Vagina (tissue), 2 donors: ENCODE measurements at places on chromosomes 4 and X.
A peak's percentile ranks its signal among the peaks of the same experiment; 100 is the strongest.

DNA sequence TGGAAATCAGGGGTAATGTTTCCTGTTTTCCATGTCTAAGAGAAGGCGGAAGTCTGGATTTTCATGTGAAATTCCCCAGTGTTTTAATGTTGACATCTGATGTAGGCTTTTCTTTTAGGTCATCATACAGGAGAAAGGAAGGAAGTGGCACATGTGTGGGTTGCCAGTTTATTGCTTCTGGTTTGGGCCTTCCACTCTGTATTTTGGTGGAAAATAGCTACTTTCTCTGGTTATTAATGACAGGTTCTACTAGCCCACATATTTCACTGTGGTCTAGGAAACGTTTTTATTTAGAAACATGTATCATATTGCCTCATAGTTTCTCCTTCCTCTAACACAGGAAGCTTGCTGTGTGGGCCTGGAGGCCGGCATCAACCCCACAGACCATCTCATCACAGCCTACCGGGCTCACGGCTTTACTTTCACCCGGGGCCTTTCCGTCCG lies 7.2 kb downstream of the PDHA1 start:
- H3K36me3 ChIP-seq, result no peaks in the 10 kb centered on the region
- H3K4me1 ChIP-seq, result no peaks in the 10 kb centered on the region
- no peak overlapping the region for H3K27ac ChIP-seq
- no peak for DNase-seq
- H3K27me3 ChIP-seq, result no peaks in the 10 kb centered on the region
- H3K4me3 ChIP-seq, result no peak overlapping the region

- H3K27ac ChIP-seq, result no peak overlapping the region
- H3K4me3 ChIP-seq, result no peak overlapping the region
- no peaks in the 10 kb centered on the region for H3K36me3 ChIP-seq
- no peaks in the 10 kb centered on the region for H3K4me1 ChIP-seq
Observed at GRCh38 chr4:7435471-7436061, 836 bp upstream of the PSAPL1 start.

- H3K27me3 ChIP-seq, result no peaks in the 10 kb centered on the region
- no peak for DNase-seq
- H3K4me1 ChIP-seq, result peaks cover 10% of the 10 kb centered on the region
- H3K36me3 ChIP-seq, result no peaks in the 10 kb centered on the region
- no peak overlapping the region for H3K4me3 ChIP-seq
Observed at GRCh38 chr4:37757761-37758160, 68.7 kb upstream of the PGM2 start.

- H3K4me3 ChIP-seq, result no peak overlapping the region
- no peaks in the 10 kb centered on the region for H3K4me1 ChIP-seq
- H3K36me3 ChIP-seq, result no peaks in the 10 kb centered on the region
- DNase-seq, result no peak
- H3K27ac ChIP-seq, result no peak overlapping the region
Observed at GRCh38 chr4:106384878-106385277, 16.3 kb upstream of the GIMD1 start.

DNA sequence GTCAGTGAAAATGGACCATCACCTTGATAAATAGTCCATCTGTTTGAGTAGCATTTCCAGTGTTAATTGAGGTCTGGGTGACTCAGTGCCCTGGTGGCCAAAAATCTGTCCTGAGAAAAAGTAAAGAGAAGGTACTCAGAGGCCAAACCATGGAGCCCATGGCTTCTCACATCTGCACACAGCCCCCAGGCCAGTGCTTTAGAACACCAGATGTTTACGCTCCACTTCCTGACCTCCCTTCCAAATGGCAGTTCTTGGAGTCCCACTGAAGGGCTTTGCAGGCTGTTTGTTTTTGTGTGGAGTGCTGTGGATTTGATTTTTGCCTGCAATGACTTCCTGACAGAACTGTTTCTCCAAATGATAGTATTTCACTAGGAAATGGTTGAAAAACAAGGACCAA lies 60.2 kb upstream of the GPC4 start:
- H3K36me3 ChIP-seq, result no peaks in the 10 kb centered on the region
- H3K27me3 ChIP-seq, result no peaks in the 10 kb centered on the region
- no peak overlapping the region for H3K4me3 ChIP-seq
- no peak for DNase-seq
- no peaks in the 10 kb centered on the region for H3K4me1 ChIP-seq

DNA sequence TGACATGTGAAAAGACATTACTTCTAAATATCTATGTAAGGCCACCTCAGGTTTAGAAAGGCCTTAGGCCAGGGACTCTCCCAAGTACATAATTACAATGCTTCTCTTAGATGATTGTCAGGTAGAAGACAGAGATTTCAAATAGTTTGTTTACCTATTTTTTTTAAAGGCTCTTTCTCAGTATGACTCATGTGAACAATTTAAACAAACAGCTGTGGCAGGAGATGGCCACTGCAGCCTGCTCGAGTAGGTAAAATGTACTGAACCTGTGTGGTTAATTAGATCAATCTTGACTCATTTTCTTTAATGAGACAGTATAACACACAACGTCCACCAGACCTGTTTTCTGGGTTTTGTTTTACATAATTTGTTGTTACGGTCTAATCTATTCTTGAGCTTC lies 50.2 kb downstream of the LEF1 start:
- no peak for DNase-seq
- H3K4me1 ChIP-seq, result no peaks in the 10 kb centered on the region
- H3K27me3 ChIP-seq, result no peaks in the 10 kb centered on the region
- no peak overlapping the region for H3K27ac ChIP-seq
- no peak overlapping the region for H3K4me3 ChIP-seq
- H3K36me3 ChIP-seq, result no peaks in the 10 kb centered on the region

DNA sequence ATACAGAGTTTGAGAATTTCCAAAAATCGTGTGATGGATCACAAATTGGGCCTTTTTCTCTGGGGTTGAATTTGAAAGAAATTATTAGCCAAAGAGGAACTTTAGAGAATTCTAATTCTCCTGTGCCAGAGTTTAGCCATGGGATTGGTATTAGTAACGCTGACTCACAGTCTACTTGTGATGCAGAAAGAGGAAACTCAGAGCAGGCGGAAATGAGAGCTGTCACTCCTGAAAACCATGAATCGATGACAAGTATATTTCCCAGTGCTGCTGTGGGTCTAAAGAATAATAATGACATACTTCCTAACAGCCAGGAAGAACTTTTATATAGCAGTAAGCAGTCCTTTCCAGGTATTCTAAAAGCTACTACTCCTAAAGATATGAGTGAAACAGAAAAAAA lies 64.9 kb downstream of the N4BP2 start:
- H3K27ac ChIP-seq, result no peak overlapping the region
- H3K36me3 ChIP-seq, result no peaks in the 10 kb centered on the region
- H3K4me3 ChIP-seq, result no peak overlapping the region
- DNase-seq, result no peak
- no peaks in the 10 kb centered on the region for H3K27me3 ChIP-seq
- no peaks in the 10 kb centered on the region for H3K4me1 ChIP-seq

- peak overlapping the region; percentile 30 for H3K27ac ChIP-seq
- H3K36me3 ChIP-seq, result no peaks in the 10 kb centered on the region
- H3K27me3 ChIP-seq, result no peaks in the 10 kb centered on the region
- H3K4me3 ChIP-seq, result peak overlapping the region; percentile 71
- peaks cover 11% of the 10 kb centered on the region for H3K4me1 ChIP-seq
Observed at GRCh38 chr4:164956766-164957643, 20.5 kb downstream of the TRIM61 start.

DNA sequence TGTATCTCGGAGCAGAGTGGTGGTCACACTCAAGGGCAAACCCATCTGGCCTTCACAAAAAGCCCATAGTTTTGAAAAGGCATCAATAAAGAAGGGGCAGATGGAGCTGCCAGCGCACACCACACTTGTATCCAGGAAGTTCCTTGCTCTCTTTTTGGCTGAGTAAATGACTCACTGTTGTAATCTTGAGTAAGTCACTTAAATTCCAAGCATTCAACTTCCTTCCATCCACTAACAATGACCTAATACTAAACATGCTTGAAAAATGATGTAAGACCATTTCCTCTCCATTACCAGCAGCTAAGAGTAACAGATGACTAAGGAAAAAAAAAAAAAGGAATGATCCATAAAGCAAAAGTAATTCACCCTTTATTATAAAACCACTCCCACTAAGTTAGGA lies 32.4 kb upstream of the MYOZ2 start:
- no peak for DNase-seq
- H3K27me3 ChIP-seq, result no peaks in the 10 kb centered on the region
- H3K4me3 ChIP-seq, result no peak overlapping the region

DNA sequence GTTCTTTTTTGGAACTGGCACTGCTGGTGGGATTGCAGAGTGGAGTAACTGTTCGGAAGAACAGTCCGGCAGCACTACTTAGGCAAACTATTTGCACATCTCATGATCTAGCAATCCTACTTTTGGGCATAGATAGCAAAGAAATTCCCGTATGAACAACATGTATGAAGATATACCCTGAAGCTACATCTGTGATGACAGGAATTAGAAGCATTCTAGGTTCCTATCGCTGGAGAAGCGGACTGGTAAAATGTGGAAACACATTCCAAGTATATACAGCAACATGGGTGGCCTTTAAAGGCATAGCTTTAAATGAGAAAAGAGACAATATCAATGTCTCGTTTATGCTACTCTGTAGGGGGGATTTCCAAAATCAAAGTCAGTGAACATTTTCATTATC lies 3.1 kb downstream of the DCAF16 start:
- no peaks in the 10 kb centered on the region for H3K27me3 ChIP-seq
- peak overlapping the region; percentile 23 for H3K4me3 ChIP-seq
- peak overlapping the region; percentile 11 for H3K27ac ChIP-seq
- peaks cover 50% of the 10 kb centered on the region for H3K4me1 ChIP-seq

GRCh38 chrX:29869837-29870236 lies 345.5 kb upstream of the MAGEB2 start:
- DNase-seq, result no peak
- H3K27me3 ChIP-seq, result no peaks in the 10 kb centered on the region
- H3K4me3 ChIP-seq, result no peak overlapping the region
- H3K27ac ChIP-seq, result no peak overlapping the region
- H3K4me1 ChIP-seq, result no peaks in the 10 kb centered on the region

DNA sequence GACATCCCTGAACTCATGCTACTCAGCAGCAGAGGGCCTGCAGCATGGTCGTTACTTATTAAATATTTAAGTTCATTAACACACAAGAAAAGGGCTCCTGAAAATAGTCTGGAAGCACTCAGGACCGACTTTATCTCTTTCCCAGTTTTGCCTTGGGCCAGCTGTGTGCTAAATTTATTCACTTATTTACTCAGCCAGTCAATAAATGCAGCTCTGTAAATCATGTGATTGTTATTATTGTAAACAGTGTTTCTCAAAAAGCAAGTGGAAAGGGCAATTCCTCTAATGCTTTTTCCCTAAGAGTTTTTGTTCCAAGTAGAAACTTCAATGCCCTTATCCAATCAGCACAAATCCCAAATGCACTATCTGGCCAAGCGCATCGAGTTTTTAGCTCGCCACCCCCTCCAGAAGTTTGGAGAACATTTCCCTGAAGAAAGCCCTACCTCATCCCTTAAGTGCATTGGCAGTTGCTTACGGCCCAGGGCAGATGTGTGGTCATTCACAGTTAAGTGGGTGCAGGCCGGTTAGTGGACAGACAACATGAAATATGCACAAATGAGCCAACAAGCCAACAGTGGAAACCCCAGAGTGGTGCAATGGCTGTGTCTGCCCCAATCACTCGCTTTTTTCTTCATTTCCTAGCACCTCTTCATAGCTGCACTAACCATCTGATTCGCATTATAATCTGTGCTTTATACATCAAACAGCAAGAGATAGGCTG lies 125.8 kb downstream of the SMIM20 start:
- H3K4me3 ChIP-seq, result no peak overlapping the region
- no peak for DNase-seq
- no peaks in the 10 kb centered on the region for H3K27me3 ChIP-seq

- H3K27me3 ChIP-seq, result no peaks in the 10 kb centered on the region
- H3K4me3 ChIP-seq, result no peak overlapping the region
- no peaks in the 10 kb centered on the region for H3K4me1 ChIP-seq
- H3K36me3 ChIP-seq, result no peaks in the 10 kb centered on the region
- no peak for DNase-seq
Observed at GRCh38 chr4:165493359-165493758, 114.6 kb downstream of the CPE start.

- no peak overlapping the region for H3K27ac ChIP-seq
- H3K27me3 ChIP-seq, result no peaks in the 10 kb centered on the region
- H3K4me1 ChIP-seq, result no peaks in the 10 kb centered on the region
- no peak for DNase-seq
Observed at GRCh38 chrX:134525086-134525792, 65.3 kb downstream of the HPRT1 start.

GRCh38 chr4:31068257-31069075 lies 348.3 kb downstream of the PCDH7 start:
- H3K4me3 ChIP-seq, result no peak overlapping the region
- H3K27ac ChIP-seq, result no peak overlapping the region
- no peaks in the 10 kb centered on the region for H3K36me3 ChIP-seq
- no peaks in the 10 kb centered on the region for H3K4me1 ChIP-seq
- no peaks in the 10 kb centered on the region for H3K27me3 ChIP-seq
- no peak for DNase-seq

DNA sequence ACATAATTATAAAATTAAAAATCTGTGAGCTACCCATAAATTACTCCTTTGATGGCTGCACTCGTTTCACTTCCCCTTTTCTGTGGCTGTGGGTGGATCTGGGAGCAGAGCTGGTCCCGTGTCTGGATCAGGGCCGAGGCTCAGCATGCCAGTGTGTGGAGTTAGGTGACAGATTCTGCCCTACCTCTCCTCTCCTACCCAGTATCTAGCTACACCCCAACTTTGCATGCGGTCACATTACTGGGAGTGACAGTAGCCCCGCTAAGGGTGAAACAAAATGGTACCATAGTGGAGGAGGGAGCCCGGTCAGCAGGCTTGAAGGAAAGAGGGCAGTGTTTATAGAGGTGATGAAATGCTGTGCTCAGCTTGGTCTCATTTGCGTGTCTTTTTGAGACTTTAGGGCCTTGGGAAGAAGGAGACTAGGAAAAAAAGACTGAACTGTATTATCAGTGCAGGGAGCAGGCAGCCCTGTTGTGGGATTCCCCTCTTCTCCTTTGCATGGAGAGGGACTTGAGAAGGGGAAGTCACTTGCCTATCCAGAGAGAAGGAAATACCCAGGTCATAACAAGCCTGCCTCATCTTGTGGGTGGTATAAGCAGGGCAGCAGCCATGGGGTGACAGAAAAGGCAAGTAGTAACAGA lies 48.4 kb downstream of the ARHGAP10 start:
- H3K27ac ChIP-seq, result no peak overlapping the region
- no peak for DNase-seq
- H3K27me3 ChIP-seq, result no peaks in the 10 kb centered on the region
- H3K36me3 ChIP-seq, result no peaks in the 10 kb centered on the region
- peaks cover 65% of the 10 kb centered on the region for H3K4me1 ChIP-seq

DNA sequence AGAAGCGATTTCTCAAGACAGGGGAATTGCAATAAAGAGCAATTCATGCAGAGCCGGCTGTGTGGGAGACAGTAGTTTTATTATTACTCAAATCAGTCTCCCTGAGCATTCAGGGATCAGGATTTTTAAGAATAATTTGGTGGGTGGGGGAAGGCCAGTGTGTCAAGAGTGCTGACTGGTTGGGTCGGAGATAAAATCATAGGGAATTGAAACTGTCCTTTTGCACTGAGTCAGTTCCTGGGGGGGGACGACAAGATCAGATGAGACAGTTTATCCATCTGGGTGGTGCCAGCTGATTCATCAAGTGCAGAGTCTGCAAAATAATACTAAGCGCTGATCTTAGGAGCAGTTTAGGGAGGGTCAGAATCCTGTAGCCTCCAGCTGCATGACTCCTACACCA lies 502.4 kb downstream of the NLGN4X start:
- H3K27me3 ChIP-seq, result no peaks in the 10 kb centered on the region
- DNase-seq, result no peak
- no peaks in the 10 kb centered on the region for H3K36me3 ChIP-seq

GRCh38 chrX:52422884-52423283 lies 54.1 kb downstream of the XAGE2 start:
- H3K27ac ChIP-seq, result no peak overlapping the region
- H3K36me3 ChIP-seq, result no peaks in the 10 kb centered on the region
- no peaks in the 10 kb centered on the region for H3K27me3 ChIP-seq
- no peak overlapping the region for H3K4me3 ChIP-seq
- H3K4me1 ChIP-seq, result no peaks in the 10 kb centered on the region
